ENCODE measurements at places on chromosomes 2 and 18. TPM values are rescaled to one million over a fixed set of nuclear protein-coding genes. Genes with fewer than 3 reads are reported as not detected.

Gene GALNT14
- 1.4 TPM for total RNA-seq

Gene CSRNP3
- 28.4 TPM for total RNA-seq

Gene EGR4
- total RNA-seq = not detected

- DNase-seq = no peak
Measured at GRCh38 chr2:228102949-228103348, 78.5 kb downstream of the SPHKAP start.

DNA sequence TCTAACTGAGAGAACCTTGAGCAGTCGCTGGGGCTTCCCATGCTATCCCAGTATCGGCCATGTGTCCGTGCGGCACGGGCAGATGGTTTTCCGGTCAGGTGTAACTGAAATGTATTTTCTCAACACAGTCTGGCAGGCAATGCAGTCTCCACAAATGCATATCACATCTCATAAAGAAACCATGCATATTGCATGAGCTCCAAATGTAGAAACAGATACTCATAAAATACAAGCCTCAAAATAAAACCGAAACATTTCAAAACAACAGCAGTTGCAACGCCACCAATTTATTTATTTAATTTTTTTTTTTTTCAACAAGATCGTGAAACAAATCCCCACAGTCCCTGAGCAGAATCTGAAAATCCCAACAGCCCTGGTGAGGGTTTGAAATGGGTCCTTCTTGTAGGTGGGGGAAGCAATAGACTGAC lies 299.4 kb downstream of the LPIN1 start:
- no peak for DNase-seq

Gene TRPM8
- total RNA-seq = 0.07 TPM

Gene BZW1
- total RNA-seq = 424 TPM

DNA sequence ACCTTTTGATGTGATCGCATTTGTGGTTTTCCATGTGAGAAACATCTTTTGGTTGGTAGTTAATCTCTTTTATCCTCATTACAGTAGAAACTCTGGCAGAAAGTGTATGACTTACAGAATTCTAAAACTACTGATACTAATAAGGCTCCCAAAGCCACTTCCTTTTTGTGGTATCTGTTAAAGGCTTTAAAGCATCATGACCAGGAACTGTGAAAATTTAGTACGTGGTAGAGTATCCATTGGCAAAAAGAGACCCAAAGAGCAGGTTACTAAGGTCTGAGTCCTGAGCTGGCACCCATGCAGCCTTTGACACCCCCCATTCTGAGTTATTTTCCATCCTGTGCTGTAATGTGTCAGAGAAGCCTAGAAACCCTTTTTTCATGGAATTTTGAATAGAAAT lies 94.5 kb downstream of the DPP4 start:
- no peak for DNase-seq

GRCh38 chr2:239240414-239240881 lies 160.4 kb downstream of the HDAC4 start:
- no peak for DNase-seq

GRCh38 chr18:22691946-22692710 lies 241.0 kb upstream of the RBBP8 start:
- no peak for DNase-seq

GRCh38 chr18:50069422-50069821 lies 125.5 kb downstream of the MYO5B start:
- DNase-seq = no peak

Gene TUBA3E
- not detected for total RNA-seq

DNA sequence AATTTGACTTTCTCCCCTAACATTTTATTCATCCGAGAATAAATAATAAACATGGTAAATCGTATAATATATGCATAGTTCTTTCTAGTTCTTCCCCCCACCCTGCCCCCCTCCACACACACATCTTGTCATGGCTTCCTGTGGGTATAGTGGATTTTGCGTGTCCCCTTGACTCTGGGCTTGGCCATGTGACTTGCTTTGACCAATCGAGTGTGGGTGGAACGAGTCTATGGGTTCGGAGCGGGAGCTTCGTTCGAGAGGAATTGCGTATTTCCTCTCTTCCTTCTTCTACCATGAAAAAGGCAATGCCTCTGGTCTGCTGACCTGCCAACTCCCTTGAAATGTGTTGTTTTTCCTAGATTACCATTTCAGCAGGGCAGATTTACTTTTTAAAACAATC lies 175.2 kb downstream of the LTBP1 start:
- DNase-seq = no peak

GRCh38 chr2:99659874-99660273 lies 170.1 kb upstream of the REV1 start:
- no peak for DNase-seq

DNA sequence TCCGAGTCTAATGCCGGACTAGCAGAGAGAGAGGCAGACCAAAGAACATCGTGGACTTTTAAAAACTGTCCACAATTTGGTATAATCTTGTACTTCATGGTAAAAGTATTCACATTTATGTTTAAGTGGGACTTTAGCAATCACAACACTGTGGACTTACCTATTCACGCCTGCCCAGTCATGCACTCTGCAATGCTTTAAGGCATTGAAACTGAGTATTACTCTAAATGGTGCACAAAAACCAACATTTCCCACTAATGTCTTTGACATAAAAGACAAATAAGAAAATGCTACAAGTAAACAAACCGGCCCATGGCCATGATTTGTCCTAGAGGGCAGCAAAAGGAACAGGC lies 91.3 kb downstream of the ACVR1 start:
- DNase-seq = no peak

Gene CCDC74B
- total RNA-seq = 13.9 TPM

- DNase-seq = no peak
Measured at GRCh38 chr2:120678251-120678650, 57.4 kb upstream of the GLI2 start.

DNA sequence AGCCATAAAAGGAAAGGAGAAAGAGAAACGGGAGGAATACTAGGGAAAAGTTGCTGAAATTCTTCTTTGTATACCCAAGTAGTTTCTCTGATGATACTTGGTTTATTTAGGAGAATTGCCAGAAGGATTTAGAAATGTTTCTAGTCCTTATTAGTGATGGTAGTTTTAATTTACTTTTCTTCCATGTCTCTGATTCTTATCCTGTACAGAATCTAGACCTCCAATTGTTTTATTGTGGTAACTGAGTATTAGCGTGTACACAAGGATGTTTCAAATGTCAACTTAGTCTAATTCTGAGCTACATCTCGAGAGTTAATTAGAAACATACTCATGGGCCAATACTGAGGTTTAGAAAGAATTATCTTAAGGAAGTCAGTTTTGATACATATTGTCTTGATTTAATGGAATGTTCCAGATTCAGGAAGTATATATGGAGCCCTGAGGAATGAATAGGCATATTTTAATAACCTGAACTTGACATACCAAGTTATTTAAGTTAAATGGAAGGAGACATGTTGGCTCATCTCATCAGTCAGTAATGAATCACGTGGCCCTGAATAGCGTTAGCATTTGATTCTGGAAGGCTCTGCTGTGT lies 219.6 kb downstream of the LTBP1 start:
- no peak for DNase-seq

DNA sequence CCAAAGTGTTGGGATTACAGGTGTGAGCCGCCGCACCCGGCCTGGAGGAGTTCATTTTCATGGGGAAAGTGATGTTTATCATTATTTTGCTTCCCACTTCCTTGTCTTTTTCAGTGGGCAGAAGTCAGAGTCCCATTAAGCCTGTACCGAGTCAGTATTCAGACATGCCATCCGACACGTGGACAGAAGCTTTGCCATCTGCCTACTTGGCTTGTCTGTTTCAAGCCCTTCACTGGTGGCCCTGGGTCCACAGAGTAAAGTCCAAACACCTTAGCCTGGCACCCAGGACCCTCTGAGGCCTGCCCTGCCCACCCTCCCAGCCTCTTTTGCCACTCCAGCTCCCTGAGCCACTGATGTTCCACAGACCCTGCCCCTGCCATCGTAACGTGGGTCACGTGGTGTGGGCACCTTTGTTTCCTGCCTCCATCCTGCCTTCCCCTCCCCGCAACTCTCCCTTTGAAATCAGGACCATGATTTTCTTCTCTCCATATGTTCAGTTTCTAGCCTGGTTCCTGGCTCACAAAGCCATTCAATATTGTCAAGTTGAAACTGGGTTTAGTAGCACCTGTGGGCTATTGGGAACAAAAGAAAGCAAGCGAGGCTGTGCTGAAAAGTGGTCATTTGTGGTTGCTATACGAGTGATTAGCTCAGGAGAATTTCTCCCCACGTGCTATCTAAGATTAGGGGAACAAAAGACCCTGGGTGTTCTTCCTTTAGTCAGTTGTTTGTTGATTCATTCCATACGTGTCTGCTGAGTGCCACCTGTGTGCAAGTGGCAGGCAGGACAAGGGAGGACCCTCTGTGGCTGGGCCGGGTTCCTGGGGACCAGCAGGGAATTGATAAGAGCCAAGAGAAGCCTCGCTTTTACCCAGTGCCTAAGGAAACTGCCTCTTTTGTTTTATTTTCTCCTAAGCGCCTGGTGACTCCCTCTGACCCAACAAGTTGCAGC lies 5.1 kb upstream of the ODC1 start:
- no peak for DNase-seq

Gene PLCD4
- 0.37 TPM for total RNA-seq

DNA sequence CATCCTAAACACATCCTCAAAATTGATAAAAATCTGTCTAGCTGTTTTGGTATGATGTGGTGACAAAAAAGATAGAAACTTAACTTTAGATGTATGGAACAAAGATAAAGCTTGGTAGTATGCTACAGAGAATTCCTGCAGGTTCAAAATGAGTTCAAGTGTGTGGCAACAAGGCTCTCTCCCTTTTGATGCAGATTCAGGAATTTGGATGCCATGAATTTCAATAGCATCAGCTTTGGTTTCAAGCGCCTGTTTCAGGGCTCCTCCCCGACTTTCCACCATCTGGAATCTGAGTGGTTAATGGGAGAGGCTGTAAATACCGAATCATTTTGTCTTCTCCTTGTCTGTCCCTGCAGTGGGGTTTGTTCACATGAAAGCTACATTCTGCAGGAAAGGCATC lies 180.6 kb downstream of the MTX2 start:
- DNase-seq = no peak

- no peak for DNase-seq
Measured at GRCh38 chr2:113175042-113175628, 1.4 kb downstream of the PSD4 start.

DNA sequence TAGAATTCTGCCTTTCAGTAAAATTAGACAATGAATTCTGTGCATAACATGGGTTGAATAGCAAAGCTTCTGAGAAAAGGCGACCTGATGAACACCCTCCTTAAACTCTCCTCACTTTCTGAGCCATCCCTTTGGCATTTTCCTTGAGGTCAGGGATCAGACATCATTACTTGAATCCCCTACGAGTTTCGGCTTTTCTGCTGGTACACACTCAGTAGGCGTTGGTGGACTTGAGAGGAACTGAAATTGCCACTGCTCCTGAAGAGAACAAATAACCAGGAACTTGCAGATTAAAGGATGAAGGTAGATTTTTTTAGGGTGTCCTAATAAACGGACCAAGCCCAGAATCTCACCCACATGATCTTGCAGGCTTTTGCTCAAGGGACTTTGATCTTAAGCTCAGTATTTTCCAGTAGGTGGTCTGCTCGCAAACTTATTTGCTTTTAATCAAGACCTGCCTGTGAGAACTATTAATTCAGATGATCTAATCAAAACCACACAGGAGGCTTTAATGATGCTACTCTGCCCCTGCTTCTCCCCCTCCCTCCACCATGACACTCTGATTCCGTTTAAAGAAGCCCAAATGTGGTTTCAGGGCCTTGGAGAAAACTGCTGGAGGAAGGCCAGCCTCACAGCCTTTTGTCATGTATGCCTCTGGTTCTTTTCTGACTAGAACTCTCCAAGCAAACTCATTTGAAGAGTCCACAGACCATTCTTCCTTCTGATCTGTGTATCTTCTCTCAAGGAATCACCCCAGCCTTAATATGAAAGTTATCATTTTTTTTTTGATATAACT lies 124.9 kb downstream of the PRKCE start:
- no peak for DNase-seq

DNA sequence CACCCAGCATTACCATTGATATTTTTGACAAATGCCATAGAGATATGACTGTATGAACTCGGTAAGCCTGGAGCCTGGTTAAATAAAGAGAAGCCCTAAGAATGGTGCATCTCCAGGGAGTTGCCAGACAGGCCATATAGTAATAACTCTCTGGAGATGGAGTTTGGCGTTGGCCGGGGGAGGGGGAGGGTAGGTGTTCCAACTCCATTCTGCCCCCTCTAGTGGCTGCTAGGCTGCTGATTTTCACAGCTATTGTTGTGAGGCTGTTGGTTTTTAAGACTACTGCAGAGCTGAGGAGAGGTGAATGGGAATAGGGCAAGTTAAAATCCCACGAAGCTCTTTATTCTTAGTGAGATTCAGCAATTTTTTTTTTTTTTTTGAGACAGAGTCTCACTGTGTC lies 99.9 kb downstream of the GALNT14 start:
- no peak for DNase-seq

GRCh38 chr2:37842732-37843440 lies 82.2 kb upstream of the RMDN2 start:
- no peak for DNase-seq

DNA sequence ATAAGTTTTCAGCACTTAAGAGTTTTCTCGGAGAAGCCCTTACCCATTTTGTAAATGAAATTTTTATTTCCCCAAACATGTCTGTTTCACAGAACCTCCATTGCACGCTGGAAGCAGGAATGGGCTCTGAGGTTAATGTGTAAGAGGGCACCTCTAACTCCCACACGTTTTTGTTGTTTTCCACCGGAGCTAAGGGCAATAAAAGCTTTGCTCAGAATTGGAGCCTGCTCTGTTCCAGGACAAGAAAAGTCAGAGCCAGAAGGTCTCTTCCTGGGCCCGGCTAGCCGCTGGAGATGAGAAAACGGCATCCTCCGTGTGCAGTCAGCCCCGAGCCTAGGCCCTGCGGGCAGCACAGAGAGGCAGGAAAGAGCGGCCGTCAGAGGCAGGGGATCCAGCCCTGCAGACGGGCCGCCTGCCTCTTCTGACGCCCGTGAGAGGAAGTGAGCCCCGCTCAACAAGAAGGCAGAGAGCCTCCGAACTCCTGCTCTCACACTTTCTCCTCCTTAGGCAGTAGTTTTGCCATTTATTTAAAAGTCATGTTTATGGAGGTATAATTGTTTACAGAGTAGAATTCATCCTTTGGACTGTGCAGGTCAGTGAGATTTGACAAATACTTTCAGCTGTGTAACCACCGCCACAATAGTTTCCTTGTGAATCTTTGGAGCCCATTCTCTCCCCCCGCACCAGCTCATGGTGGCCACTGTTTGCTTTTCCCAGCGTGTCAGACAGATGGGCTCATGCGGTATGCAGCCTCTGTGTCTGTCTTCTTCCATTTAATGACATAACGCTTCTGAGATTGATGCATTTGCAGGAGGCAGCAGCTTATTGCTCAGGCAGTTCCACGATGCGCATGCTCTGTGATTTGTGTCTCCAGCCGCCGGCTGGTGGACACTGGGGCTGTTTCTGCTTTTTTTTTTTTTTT lies 117.3 kb downstream of the GALR1 start:
- DNase-seq = peak; percentile 8

DNA sequence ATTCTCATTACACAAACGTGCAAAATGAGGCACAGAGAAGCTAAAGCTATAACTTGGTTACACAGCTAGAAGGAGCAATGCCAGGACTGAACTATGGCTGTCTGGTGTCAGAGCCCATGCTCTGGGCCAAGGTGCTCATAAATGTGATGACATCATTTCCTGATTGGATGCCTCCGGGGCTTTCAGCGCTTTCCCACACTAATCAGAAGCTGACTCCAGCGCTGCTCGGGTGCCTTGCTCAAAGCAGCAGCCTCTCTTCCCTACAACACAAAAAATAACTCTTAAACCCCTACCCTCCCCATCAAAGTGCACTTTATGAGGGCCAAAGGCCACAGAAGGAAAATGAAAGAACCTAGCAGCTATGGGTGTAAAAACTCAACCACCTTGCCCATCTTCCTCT lies 90.7 kb downstream of the STK39 start:
- no peak for DNase-seq

- DNase-seq = no peak
Measured at GRCh38 chr2:85547859-85548607, 9.1 kb downstream of the MAT2A start.

Data from neural crest cell (in vitro differentiated cells).